ENCODE measurements at places on chromosomes 1 and 21.
A peak's percentile ranks its signal among the peaks of the same experiment; 100 is the strongest.

- no peak for DNase-seq
These were observed 86.7 kb upstream of the TTC34 start for GRCh38 chr1:2887941-2888855.

- DNase-seq: no peak
These were observed 6.4 kb upstream of the NIBAN1 start for GRCh38 chr1:184980726-184981125.

DNA sequence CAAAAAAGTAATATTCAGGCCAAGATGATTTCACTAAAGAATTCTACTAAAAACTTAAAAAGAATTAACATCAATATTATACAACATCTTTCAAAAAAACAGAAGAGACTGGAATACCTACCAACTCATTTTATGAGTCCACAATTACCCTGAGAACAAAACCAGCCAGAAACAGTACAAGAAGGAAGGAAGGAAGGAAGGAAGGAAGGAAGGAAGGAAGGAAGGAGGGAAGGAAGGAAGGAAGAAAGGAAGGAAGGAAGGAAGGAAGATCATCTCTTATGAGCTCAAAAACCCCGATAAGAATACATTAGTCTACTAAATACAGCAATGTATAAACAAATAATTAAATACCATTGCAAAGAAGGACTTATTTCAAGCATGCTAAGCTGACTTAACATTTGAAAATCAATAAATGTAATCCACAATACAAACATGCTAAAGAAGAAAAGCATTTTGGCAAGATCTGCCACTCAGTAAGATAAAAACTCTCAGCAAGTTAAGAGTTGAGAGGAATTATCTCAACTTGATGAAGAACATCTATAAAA, 149.9 kb upstream of the RGS18 start:
- DNase-seq: no peak

- DNase-seq: no peak
These were observed 261.6 kb downstream of the SPATA17 start for GRCh38 chr1:217892750-217893149.

- peak; percentile 81 for DNase-seq
These were observed 6.7 kb upstream of the FAM167B start for GRCh38 chr1:32240140-32240951.

DNA sequence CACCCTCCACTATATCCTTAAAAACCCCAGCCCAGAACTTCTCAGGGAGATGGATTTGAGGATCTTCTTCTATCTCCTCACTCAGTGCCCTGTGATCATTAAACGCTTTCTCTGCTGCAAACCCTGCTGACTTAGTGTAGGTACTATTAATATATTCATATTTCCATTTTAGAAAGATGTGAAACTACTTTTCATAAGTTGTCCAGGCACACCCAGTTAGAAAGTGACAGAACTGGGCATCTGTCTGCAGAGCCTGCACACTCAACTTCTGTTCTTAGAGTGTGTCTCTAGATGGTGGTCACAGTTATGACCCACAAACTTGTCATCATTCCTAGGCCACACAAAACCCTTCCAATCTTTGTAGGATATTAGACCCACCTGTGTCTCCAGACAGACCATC, 55.0 kb downstream of the FCRL5 start:
- DNase-seq: no peak

GRCh38 chr1:170175041-170175440, 29.3 kb downstream of the NTMT2 start:
- no peak for DNase-seq

- DNase-seq: no peak
These were observed 16.9 kb upstream of the ECE1 start for GRCh38 chr1:21307210-21307609.

- peak; percentile 87 for DNase-seq
These were observed 18.1 kb downstream of the KHDRBS1 start for GRCh38 chr1:32031578-32032274.

GRCh38 chr1:1883092-1883873, 7.6 kb downstream of the GNB1 start:
- peak; percentile 58 for DNase-seq

DNA sequence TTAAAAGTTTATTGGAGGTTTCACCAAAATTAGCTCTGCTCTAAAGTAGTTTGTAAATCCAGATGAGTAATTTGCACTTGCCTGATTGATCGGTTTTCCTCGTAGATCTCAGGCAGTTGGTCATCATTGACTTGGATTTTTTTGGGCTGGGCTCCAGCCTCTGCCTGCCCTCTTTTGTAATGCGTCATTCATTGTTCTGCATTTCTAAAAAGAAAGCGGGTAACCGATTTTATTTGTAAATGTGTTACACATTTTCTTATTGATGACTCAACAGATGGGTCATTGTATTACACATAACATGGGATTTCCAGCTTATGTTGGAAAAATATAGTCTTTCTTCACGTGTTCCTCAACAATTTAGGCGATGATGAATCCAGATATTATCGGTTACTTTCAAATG, 5.5 kb downstream of the ETS2 start:
- peak; percentile 88 for DNase-seq

- DNase-seq: no peak
These were observed 2.3 kb downstream of the PTPRU start for GRCh38 chr1:29238620-29239002.

DNA sequence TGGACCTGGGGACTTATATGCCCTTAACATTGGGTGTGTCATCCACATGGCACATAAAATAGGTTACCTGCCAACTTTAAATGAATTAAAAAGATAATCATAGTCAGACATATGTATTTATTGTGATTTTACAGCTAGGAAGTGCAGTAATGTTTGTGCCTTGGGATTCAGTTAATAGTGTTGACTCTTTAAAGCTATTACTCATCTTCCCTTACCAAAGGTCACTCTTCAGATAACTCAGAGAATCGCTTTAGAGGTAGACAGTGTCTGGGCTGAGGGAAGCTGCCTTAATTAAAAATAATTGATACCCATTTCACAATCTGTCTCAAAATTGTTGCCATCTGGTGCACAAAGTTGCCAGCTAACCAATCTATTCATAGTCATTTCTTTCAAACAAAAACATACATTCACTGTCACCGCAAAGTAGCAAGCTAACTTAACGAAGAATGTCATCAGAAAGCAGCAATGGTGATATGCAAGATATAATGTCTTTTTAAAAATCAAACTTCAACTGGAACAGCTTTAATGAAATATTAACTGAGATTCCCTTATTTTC, 3.0 kb upstream of the KRTAP15-1 start:
- no peak for DNase-seq

DNA sequence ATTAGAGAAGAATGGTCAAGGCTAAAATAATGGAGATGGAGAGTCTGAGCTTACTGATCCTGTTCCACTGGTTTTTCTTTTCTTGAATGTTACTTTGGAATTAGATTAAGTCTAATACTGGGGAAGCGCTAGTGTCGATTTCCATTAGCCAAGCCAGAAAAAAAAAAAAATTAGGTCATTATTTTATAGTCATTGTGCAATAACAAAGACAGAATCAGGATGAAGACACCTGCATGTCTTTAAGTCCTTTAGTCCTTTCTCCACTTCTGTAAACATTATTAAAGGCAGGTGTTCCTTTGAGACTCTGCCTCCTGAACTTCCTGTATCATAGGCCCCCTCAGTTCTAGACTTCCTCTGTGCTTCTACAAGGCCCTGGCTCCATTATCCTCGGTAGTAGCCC, 42.8 kb downstream of the MYSM1 start:
- no peak for DNase-seq

GRCh38 chr1:20446796-20447195, 39.2 kb downstream of the CAMK2N1 start:
- peak; percentile 24 for DNase-seq

GRCh38 chr1:228392111-228392936, 14.3 kb downstream of the TRIM11 start:
- DNase-seq: peak; percentile 71

- DNase-seq: no peak
These were observed 38.4 kb downstream of the ATF3 start for GRCh38 chr1:212647004-212647403.

DNA sequence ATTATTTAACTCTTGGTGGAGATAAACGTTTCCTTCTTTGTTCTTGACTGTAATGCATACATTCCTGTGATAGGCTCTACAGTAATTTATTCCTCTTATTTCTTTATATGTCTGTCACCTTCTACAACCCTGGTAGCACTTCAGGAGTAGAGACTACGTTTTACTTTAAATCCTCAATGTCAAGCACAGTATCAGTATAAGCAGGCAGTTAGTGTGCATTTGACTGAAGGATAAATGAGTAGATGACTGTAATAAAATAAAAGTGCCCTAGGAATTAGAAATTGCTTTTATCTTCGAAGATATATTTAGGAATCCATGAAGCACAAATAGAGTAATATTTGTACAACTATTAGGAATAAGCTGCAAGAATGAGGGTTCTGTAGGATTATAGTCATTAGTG, 599.6 kb upstream of the PRMT6 start:
- no peak for DNase-seq

DNA sequence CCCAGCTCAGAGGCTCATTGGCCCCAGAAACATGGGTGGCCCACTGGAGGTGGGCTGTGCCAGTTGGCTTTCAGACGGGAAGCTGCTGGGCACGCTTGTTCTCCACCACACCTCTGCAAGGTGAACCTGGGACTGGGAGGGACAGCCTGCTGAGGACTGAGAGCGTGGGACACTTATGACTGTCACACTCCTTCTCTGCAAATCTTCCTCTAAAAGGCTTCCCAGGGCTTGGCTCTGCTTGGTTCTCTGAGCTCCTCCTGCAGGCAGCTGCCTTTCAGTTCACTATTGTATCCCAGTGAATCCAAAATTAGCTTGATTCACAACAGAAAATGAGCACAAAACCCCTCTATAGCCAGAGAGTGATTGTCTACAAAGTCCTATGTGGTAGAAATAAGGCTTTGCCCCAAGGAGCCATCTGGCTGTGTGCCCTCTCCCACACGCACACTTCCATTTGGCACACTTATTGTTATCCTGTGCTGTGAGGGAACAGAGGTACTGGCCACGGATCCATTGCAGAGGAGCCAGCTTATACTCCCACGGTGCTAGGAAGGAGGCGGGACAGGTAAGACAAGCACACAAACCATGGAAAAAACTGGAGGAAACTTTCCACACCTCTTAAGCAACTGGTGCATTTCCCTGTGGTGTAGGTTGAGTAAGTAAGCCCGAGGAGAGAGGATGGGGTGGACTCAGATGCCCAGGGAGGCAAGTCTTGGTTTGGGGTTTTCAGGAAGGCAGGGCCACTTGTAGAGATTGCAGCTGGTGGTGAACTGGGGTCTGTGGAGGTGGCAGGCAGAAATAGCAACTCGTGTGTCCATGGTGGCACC, 18.9 kb upstream of the BTG2 start:
- DNase-seq: no peak

- DNase-seq: peak; percentile 60
These were observed at the start of gene PTGFR for GRCh38 chr1:78490861-78491450. PTGFR (plus strand) TSS chr1:78490974; CDS start chr1:78492744, 1,770 bp downstream.

GRCh38 chr1:7671146-7671465, 100.0 kb upstream of the VAMP3 start:
- no peak for DNase-seq

DNA sequence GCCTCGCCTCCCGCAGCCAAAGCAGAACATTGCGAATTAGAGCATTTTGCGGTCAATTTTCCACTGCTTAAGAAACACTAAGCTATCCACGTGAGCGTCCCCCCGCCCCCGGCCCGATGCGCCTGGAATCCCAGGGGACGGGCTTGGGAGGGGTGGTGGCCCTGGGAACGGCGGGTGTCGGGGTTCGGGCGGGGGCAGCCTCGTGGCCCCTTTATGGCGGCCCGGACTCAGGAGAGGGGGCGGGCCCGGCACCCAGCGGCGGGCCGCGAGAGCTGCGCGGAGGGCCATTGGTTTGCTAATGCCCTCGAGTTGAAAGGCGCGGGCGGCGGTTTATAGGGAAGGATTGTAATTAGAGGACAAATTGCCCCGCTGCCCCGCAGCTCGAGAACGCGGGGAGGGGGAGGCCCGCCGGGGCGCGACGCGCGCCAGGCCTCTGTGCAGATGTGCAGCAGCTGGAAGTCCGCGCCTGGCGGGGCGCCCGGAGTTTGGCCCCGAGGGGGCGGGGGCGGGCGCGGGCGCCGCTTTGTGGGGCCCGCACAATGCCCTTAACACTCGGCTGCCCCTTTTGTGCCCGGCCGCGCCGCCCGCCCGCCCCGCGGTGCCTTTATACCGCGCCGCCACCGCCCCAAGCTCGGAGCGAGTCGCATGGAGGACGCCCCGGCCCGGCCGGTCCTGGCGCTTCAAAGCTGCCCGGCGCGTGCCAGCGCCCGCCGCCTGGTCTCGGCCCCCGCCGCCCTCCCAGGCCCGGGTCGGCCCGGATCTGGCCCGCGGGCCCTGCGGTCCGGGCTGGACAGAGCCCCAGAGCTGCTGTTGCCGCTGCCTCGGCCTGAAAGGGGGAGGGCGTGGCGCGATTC, 1.9 kb upstream of the HES3 start:
- DNase-seq: no peak

DNA sequence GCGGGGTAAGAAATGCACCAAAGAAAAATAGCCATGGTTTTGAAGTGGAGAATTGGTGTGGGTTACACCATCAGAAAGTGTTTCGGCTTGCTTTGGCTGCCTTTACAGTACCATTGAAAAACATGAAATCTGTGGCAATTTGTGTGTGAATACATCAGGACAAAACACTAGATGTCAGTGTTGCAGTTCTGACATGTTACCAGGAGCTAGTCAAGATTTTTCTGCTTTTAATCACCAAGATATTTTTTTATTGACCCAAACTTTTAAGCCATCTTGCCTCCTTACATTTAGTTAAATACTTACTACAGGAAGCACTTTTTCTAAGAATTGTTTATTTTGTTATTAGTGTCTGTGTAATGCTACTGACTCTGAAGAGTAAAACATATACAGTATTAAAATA, 14.3 kb downstream of the RRP15 start:
- DNase-seq: peak; percentile 74

GRCh38 chr1:202112859-202113689, 9.6 kb upstream of the GPR37L1 start:
- DNase-seq: peak; percentile 49

GRCh38 chr1:19811206-19811851, 3.8 kb downstream of the RNF186 start:
- DNase-seq: peak; percentile 67
